ENCODE measurements at places on chromosomes 3 and 15.

DNA sequence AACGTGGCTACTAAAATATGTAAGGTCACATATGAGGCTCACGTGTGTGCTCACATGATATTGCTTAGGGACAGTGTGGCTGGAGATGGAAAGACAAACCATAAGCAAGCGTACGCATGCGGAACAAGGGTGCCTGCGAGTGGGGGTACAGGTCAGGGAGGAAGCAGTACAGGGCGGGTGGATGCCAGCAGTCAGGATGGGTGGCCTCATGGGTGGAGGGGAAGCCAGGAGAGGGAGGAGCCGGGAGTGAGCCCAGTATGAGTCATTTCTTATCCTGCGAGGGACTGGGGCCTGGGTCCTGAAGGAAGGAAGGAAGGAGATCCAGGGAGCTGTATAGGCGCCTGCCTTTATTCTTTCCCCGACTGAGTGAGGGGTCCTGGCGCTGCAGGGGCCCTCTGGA, 42.0 kb upstream of the CGNL1 start:
- peak; percentile 38 for DNase-seq

- DNase-seq, result no peak
These were observed 90.0 kb upstream of the SPATA12 start for GRCh38 chr3:56970461-56970879.

DNA sequence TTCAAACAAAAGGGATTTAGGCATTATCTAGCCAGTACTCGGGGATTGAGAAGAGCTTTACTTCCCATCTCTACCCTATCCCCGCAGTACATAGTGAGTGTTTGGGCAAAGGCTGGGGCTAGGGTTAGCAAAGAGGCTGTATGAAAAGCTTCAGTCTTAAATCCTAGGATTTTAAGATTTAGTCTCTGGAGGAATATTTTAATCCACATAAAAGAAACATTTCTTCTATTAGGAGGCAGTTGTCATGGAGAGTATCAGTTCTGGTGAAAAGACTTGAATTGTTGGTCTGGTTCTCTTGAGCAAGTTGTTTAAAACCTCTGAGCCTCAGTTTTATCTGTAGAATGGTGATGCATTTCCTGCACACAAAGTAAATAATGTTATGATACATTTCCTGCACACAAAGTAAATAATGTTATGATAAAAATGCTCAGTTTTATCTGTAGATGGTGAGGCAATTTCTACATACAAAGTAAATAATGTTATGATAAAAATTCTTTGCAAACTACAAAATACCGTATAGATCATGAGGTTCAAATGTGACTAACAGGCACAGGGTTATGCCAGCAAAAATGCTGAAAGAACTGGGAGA, 53.9 kb upstream of the ZBED2 start:
- no peak for DNase-seq

GRCh38 chr3:188830893-188831292, 340.9 kb upstream of the TPRG1 start:
- DNase-seq, result no peak

DNA sequence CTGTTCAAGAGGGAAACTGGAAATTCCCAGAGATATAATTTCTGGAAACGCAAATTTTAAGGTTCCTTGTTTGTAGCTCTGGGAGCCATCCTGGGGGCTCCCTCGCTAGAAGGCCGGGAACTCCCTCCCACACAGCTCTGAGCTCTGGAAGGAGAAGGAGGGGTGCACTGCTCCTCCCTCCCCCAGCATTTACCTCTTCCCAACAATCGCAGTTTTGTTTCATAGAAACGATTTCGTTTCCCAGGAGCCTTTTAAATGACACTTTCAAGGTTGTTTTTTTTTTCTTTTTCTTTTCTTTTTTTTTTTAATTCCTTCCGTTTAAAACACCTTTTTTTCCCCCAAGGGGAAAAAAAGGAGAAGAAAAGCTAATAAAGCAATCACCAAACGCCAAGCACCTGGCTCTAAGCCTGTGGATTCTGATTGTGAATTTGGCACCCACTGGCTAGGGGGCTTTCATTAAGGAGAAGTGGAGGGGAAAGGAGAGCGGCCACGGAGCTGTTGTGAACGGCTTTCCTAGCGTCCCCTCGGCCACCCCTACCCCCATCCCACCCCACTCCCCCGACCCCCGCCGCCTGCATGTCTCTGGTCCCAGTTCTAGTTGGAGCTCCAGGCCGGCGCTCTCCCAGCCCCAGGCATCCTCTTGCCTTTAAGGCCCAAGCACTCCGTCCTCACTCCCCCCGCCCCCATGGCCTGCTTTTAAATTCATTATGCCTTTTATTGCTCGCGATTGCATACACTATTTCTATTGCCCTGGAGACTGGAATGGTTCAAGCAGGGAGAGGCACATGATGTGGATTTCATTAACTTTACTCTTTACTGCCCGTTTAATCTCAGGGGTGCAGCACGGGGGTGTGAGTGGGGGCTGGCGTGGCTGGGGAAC, 13.6 kb upstream of the CCDC33 start:
- no peak for DNase-seq

DNA sequence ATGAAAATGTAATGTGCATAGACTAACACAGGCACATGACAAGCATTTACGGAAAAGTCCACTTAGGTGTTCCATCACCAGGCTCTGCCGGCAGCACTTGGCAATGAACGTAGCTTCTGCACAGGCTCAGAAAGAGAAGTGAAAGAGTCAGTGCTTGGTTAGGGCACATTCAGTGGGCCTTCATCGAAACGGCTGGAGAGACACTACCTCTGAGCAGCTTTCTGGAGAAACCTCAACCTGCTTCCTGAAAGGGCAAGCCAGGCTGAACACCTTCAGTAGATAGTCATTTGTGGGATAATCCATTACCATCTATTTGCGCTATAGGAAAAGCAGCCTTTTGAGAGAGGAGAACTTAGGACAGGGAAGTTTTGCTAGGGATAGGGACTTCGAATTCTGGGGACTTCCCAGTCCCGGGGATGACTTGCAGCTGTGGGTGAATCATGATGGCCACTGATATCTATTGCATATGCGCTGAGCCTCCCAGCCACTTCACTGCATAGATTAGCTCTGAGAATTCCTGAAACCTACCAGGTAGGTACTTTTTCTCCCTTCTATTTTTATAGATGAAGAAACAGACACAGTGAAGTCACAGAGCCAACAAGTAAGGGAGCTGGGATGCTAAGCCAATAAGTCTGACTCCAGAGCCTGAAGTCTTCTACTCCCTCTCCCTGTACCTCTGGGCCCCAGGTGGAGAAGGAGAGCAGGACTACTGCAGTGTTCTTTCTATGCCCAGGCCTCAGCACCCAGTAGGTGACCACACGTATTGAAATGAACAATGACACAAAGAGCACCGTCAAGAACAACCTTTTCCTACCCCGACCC, 4.2 kb upstream of the SH2D7 start:
- DNase-seq, result no peak

GRCh38 chr3:187957582-187957981, 196.4 kb upstream of the LPP start:
- no peak for DNase-seq

DNA sequence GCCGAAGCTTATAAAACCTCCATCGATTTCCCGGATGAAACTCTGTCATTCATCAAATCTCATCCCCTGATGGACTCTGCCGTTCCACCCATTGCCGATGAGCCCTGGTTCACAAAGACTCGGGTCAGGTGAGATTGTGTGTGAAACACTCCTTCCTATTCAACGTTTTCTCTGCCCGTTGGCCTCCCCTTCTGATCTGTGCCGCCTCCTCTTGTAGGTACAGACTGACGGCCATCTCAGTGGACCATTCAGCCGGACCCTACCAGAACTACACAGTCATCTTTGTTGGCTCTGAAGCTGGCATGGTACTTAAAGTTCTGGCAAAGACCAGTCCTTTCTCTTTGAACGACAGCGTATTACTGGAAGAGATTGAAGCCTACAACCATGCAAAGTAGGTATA, 47.4 kb downstream of the SEMA6D start:
- no peak for DNase-seq

DNA sequence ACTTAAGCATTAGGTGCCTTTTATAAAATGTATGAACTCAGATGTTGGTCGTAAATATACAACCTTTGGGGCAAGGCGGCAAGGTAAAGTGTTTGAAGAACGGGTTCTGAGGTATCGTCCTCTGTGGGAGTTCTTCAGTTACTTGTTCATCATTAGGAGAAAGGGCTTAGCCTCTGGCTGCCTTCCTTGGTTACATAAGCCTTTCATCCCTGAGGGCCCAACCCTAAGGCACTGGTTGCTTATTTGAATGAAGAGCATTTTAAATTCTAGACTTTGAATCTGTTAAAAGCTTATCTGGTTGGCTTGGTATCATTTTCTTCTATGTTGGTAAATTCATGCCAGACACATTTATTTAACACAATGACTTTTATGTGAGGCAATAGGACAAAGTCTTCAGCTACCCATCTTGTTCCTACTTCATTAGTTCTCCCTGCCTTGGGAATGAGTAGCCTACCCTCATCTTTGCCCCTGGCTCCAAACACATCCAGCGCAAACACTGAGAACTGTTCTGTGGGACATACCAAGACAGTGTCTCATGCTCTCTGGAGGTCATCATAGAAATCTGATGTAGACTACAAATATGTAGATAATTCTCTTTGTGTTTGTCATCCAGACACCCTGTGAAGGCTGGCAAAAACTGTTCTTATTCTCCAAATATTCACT, 12.4 kb upstream of the CCDC80 start:
- DNase-seq, result peak; percentile 86

DNA sequence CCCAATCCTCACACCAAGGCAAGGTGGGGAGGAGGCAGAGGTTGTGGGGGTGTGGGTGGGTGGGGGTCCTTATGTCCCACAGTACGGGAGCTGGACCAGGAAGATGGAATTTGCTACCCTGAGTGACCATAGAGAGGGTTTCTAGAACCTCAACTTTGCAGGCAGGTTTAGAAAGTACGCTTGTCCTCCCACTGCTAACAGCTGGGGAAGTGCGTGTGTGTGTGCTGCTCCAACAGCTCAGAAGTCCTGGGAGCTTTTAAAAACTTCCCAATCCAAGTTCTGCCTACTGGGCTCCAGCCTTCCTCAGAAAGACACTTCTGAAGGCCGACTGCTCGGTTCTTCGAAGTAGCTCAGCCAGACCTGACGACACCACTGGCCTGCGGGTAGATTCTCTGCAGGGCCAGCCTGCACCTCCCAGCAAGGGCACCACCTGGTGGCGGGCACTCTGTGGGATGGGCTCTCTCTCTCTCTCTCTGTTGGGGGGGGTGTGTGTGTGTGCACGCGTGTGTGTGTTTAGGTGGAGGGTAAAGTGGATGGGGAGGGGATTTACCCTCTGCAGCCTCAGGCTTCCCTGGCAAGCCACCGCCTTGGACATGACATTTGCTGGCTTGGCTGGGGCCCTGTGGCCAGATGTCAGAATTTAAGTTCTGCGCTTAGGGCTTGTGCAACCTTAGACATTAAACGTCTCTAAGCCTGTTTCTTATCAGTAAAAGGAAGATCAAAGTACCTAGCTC, 15.6 kb downstream of the TMEM158 start:
- peak; percentile 90 for DNase-seq

DNA sequence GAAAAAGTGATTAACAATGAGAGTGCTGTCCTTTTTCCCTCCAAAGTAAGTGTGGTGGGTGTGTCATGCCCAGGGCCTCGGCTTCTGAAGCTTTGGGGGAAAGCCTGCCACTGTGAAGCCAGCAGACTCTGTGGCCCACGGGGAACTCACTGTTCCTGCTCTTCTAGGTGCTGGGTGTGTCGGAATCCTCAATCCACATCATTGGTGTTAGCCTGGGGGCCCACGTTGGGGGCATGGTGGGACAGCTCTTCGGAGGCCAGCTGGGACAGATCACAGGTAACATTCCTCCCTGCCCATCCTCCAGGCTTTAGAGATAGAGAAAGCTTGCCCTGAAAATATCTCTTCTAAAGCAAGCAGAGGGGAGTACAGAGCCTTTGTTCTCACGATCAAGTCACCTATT, 11.6 kb downstream of the PLA1A start:
- no peak for DNase-seq

GRCh38 chr3:54564374-54564925, 363.4 kb downstream of the LRTM1 start:
- no peak for DNase-seq

All from AG20443 (cell line).